ENCODE measurements at places on chromosomes 5 and 9. TPM values are rescaled to one million over a fixed set of nuclear protein-coding genes. Genes with fewer than 3 reads are reported as not detected.

Gene CD72
- 6.4 TPM for total RNA-seq

DNA sequence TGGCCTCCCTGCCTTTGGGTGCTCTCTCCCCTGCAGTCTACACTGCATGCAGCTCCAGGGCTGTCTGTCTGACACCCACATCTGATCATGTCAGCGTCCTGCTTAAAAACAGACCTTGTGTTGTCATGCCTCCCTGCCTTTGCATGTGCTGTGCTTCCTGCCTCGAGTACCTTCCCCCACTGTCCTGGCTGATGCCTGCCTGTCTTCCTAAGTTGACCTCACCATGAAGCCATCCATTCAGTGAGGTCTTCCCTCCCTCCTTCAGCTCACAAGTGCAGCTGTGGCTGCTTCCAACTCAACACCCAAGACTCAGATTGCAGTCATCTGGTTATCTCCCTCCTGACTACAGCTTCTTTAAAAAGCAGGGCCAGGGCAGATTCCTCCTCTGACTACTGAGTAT lies 5.5 kb downstream of the ANGPTL2 start:
- no peak for DNase-seq

DNA sequence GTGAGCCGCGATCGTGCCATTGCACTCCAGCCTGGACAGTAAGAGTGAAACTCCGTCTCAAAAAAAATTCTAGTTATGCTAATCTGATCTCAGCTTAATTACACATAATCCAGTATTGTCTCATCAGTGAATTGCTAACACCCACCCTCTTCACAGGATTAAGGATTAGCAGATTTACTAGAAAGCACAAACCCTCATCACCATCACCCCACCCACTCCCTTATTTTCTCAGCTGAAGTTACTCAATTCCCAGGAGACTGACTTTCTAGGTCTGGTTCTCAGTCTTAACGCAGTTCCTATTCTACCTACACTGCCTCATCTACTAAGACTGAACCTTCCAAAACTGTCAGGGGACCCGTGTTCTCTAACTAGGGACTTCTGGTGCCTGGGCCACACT lies 9.0 kb downstream of the TOR1B start:
- no peak for DNase-seq

GRCh38 chr9:115340314-115340713 lies 222.4 kb upstream of the TNC start:
- DNase-seq, result no peak

- no peak for DNase-seq
Measured at GRCh38 chr9:130522233-130522808, 57.1 kb upstream of the FUBP3 start.

- DNase-seq, result no peak
Measured at GRCh38 chr5:43429016-43429415, 16.8 kb upstream of the CCL28 start.

GRCh38 chr9:104553261-104553660 lies 15.7 kb upstream of the OR13C8 start:
- DNase-seq, result no peak

DNA sequence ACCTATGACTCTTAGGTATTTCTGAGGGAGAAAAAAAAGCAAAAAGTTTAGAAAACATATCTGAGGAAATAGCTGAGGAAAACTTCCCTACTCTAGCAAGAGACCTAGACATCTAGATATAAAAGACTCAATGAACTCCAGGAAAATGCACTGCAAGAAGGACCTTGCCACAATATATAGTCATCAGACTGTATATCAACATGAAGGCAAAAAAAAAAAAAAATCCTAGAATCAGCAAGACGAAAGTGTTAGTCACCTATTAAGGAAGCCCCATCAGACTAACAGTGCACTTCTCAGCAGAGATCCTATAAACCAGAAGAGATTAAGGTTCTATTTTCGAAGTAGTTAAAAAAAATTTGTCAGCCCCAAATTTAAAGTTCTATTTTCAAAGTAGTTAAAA lies 166.2 kb downstream of the TMEM38B start:
- no peak for DNase-seq
